ENCODE measurements at places on chromosomes 2 and 18. TPM values are rescaled to one million over a fixed set of nuclear protein-coding genes. Genes with fewer than 3 reads are reported as not detected.

MROH2A gene
- total RNA-seq: not detected

CD207 gene
- total RNA-seq: not detected

ALPG gene
- total RNA-seq: not detected

SPHKAP gene
- total RNA-seq: not detected

C2orf72 gene
- total RNA-seq: 12.8 TPM

HOXD8 gene
- total RNA-seq: 22.0 TPM

RANBP2 gene
- total RNA-seq: 14.6 TPM

DNA sequence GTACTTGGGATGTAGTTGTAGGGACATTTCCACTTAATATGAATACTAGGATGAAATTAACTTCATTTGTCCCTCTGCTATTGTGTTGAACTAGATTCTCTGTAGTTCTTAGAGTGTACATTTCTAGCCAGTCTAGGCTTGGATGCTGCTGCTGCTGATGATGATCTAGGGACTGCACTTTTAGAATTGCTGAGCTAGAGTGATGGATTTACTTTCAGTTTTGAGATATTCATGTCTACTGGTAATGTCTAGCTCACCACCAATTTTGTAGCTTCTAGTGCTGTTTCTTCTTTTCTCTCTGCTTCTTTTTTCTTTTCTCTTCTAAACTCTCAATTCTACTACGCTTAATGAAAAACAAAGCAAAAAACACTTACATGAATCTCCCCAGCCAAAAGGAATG, 49.4 kb downstream of the MRPS9 start:
- DNase-seq: no peak

- DNase-seq: no peak
Observed at GRCh38 chr2:145350011-145350410, 830.1 kb upstream of the ZEB2 start.

GRCh38 chr2:196442211-196442610, 197.3 kb upstream of the CCDC150 start:
- DNase-seq: no peak

LRRC30 gene
- total RNA-seq: not detected

- DNase-seq: no peak
Observed at GRCh38 chr2:74659462-74659861, 5.4 kb downstream of the SEMA4F start.

SERPINB10 gene
- total RNA-seq: not detected

COL5A2 gene
- 3.0 TPM for total RNA-seq

FSIP2 gene
- total RNA-seq: 0.03 TPM

KDSR gene
- total RNA-seq: 13.0 TPM

DNA sequence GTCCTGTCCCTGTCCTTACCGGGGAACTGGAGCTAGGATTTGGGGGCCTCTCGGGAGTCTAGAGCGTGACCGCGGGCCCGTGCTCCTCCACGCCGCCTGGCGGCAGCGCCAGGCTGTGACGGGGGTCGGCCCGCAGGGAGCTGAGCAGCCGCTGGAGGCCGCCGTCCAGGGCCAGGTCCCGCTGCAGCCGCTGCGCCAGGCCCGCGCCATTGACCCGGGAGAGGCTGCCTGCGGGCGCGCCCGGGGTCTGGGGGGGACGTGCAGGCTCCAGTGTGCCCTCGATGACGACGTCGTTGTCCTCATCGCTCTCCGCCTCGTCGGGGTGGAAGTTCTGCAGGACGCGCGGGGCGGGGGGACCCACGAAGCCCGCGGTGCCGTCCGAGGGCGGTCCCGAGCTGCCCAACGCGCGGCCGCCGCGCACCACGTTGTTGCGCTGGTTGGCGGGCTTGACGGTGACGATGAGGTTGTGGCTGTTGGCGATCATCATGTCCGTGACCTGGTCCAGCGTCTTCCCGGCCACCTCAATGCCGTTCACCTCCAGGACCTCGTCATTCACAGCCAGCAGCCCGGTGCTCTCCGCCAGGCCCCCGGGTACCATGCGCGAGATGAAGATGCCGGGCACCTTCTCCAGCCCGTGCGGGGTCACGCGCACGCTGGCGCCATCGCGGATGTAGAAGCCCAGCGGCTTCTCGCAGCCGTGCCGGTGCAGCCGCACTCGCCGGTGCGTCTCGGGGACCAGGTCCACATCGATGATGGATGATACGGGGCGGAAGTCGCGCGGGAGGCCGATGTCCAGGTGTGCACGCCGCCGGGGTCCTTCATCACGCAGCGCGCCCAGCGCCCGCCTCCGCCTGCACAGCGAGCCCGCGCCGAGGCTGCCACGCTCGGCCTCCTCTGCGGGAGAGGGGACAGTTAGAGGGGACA, 50.9 kb downstream of the ADNP2 start:
- DNase-seq: no peak

GRCh38 chr2:204177977-204178522, 241.5 kb downstream of the ICOS start:
- no peak for DNase-seq

- DNase-seq: no peak
Observed at GRCh38 chr18:22667156-22667555, 249.4 kb upstream of the CTAGE1 start.

SH3RF3 gene
- total RNA-seq: 0.20 TPM

DNA sequence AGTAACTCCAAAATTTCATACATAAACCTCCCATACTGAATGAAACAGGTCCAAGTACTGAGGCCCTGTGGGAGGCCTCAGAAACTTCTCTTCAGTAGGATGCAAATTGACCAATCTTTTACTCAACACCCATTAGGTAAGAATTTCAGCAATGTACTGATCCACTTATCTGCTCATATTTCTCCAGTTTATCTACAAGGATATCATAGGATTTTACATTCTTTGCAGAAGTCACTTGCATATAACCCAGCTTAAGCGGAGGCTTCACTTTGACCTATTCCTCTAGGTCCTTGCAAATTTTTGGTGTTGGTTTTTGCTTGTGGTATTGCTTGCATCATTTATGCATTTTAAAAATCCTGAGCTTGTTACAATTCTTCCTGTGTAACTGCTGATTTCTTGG, 28.8 kb upstream of the SLC3A1 start:
- DNase-seq: peak; percentile 21

DNA sequence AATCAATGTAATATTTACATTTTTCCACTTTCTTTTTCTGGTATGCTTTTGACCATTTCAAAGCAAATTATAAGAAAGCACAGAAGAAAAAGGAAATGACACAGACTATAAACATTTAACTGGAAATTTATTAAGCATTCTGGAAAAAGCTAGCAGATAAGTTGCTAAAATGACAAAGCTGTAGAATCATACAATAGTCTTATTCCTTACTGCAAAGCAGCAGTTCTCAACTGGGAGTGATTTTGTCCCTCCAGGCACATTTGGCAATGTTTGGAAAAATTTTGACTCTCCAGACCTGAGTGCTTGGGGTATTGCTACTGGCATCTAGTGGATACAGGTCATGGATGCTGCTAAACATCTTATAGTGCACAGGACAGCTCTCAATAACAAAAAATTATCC, 75.1 kb downstream of the MBD5 start:
- DNase-seq: no peak

DNA sequence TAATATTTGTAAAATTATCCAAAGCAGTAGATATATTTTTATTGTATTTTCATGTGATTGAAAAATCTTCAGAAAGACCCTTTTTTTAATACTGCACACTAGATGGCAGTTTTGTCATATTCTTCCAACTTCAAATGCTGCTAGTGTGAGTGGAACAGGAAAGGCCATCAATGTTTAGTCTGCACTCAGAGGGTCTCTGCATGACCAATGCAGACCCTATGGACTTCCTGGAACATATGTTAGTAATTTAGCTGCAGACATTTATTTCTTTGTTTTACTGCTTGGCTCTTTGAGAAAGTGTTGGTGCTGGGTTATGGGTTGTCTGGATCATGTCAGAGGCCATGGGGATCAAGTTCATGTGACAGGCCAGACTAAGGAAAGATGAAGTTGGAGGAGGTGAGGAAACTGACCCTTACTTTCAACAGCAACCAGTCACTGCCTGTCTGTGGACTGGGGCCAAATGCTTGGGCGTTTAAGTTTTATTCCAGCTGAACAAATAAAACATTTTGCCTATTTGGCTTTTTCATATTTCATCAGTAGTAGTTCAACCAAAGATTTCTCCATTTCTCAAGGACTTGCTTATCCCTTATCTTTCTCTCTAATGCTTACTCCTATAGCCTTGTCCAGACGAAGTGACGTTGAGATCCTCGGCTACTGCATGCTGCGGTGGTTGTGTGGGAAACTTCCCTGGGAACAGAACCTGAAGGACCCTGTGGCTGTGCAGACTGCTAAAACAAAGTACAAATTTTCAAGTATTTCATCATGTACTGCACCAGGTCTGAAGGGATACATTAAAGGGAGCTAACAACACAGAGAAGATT, 84.8 kb downstream of the VRK2 start:
- no peak for DNase-seq

DNA sequence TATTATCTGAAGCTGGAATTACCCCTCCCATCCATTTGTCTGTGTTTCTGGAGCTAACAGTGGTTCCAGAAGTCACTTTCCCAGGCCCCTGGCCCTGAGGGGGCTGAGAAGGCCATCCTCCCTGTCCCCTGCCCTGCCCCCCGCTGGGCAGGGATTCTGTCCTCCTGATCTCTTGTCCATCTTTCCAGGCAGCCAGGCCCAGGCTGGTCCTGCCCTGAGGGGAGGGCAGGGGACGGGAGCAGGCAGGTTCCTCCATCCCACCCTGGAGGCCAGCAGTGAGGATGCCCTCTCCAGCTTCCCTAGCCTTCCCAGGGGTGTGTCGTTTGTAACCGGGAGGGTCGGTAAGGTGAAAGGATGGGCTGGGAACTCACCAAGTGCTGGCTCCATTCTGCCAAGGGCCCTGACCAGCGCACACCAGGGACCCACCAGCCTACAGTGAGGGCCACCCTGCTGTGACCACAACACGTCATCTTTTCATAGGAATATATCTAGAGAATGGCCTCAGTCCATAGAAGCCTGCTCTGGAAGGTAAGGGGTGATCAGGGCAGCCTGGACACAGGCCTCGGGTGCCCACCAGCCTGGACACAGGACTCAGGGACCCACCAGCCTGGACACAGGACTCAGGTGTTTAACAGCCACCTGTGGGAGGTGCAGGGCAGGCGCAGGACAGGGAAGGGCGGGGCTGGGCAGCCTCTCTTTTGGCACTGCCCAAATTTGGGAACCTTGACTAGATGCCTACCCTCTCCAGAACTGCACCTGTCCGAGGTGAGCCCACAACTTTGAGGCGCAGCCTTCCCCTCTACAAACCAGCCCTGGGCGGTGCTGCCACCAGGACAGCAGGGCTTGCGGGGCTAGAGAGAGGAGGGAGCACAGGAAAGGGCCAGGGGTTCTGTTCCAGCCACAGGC, 35.8 kb upstream of the GPC1 start:
- DNase-seq: no peak

- no peak for DNase-seq
Observed at GRCh38 chr2:218471982-218472381, 53.1 kb downstream of the VIL1 start.

Measured in Caki2 (cell line).